ENCODE measurements at places on chromosomes 13 and 19.
A peak's percentile ranks its signal among the peaks of the same experiment; 100 is the strongest.

DNA sequence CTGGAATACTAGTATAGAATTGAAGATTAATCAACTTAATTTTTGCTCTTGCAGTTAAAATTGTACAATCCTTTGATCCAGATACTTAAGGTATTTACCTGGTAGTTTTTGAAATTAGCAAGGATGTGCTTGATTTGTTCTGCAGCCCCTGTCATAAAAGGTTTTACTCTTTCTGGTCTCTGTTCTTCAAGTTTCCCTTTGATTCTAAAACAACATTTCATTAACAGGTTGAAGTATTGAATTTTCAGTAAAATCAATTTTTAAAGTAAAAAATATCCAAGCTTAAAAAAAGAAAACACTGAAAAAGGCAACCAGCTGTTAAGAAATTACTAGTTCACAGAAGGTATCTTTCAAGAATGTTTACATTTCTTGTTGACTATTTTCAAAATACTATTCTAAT lies 1.6 kb downstream of the TPT1 start:
- DNase-seq = no peak

- no peak for DNase-seq
Measured at GRCh38 chr19:1646659-1647453, 5.6 kb downstream of the TCF3 start.

DNA sequence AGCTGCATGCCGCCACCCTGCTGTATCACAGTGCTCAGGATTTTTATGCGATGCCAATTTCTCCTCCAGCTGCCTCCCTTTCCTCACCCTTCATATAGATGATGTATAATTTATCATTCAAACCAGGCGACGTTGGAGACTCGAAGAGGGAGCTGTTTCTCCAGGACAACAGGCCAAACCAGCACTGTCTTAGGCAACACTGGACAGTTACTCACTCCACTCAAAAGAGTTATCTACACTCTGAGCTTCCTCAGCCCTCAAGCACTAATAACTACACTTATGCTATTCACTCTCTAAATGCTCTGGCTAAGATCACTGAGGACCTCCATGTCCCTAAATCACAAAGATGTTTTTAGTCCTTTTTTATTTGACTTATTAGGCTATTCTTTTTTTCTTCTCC lies 87.3 kb upstream of the RFC3 start:
- DNase-seq = no peak

DNA sequence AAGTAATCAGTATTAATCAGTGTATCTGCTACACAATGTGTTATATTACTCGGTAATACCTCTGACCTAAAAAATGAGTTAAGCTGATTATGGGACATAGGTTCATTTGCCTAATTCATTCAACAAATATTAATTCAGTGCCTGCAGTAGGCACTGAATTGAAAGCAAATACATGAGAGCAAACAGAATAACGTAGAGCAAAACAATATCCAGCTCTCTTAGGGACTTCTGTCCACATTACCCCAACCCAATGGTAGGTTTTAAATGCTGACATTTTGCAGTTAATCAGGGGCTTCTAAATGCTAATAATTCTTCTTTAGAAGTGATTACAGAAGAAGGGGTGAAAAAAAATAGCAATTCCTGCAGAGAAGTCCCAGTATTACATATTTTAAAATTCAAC lies 4.9 kb downstream of the RCBTB2 start:
- no peak for DNase-seq

GRCh38 chr19:47886010-47886559 lies at the start of gene SULT2A1:
Gene SULT2A1, minus strand, starts transcription at chr19:47886315. Its CDS starts 58 bp downstream, at chr19:47886257.
- no peak for DNase-seq

- DNase-seq = no peak
Measured at GRCh38 chr19:51786646-51787494, 8.1 kb upstream of the FPR3 start.

DNA sequence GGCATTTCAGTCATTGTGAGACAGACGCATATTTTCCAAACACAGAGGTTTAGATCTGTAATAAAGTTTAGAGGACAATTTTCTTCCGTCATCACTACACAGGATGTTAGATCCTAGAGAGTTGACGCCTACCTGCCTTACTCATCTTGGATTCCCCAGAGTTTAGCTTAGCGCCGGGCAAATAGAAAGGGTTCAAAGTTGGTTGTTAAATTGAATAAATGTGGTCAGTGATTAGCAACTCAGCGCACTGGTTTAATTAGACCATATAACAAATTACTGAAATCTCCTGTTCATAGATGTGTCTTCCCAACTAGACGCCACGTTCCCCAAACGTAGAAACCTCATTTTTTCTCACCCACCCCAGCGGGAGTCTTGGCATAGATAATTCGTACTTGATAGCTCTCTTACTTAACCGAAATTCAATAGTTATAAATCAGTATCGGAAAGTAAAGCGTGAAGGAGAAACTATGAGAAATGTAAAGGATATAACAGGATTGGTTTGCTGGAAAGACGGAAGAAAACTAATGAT lies 726 bp upstream of the UFM1 start:
- DNase-seq = no peak

DNA sequence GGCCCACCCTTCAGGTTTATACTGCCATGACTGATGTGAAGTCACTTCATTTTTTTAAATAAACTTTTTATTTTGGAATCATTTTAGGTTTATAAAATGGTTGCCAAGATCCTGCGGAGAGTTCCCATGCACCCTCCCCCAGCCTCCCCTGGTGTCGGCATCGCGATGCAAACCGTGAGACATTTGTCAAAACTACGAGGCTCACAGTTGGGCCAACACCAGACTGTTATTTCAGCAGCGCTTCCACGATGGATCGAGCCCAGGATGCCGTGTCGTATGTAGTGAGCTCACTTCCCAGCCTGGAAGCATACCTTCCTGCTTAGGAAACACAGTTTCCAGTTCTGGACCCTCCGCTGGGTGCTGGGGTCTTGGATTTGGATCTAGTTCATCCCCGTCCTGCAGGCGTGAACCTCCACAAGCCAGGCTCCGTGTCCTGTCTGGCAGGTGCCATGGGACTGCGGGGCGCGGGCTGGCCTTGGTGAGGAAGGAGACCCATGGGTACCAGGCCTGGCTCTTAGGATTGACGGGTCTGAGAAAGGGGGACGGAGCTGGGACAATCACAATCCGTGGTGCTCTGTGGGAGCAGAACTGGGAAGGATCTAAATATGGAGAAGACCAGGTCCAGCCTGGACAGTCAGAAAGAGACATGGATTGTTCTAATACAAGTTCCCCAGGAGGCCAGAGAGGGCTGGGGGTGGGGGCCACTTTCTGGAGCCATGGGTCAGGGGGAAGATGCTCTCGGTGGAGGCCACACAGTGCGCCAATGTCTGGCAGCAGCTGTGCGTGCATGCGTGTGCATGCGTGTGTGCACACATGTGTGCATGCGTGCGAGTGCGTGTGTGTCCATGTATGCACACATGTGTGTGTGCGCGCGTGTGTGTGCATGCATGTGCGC lies 2.4 kb upstream of the SBK2 start:
- DNase-seq = no peak

- DNase-seq = no peak
Measured at GRCh38 chr13:83311886-83312577, 570.2 kb downstream of the SLITRK1 start.

GRCh38 chr19:8206147-8207087 lies 2.8 kb upstream of the CERS4 start:
- DNase-seq = no peak

DNA sequence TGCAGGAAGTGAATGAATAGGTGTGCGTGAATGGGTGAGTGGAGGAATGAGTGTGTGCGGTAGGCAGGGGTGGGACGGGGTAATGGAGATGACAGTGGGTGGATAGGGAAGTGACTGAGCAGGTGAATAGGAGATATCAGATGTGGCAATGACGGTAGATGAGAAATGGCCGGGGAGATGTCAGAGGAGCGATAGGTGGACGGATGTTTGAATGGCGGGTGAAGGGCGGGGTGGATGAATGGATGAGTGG lies 1.5 kb downstream of the TTC9B start:
- no peak for DNase-seq

GRCh38 chr13:37878496-37878895 lies 8.9 kb upstream of the TRPC4 start:
- DNase-seq = no peak

- no peak for DNase-seq
Measured at GRCh38 chr13:28356561-28357021, 138.3 kb downstream of the FLT1 start.

DNA sequence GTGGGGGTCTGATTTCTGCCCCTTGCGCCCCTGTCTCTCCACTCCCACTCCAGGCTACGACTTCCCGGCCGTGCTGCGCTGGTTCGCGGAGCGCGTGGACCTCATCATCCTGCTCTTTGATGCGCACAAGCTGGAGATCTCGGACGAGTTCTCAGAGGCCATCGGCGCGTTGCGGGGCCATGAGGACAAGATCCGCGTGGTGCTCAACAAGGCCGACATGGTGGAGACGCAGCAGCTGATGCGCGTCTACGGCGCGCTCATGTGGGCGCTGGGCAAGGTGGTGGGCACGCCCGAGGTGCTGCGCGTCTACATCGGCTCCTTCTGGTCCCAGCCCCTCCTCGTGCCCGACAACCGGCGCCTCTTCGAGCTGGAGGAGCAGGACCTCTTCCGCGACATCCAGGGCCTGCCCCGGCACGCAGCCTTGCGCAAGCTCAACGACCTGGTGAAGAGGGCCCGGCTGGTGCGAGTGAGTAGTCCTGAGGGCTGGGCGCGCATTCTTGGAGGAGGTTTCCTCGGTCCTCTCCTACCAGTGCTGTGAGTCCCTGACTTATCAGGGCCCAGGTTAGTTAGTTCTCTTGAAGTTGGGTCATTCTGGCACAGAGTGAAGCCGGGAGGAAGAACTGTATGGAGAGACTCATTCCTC lies 12.7 kb downstream of the EHD2 start:
- DNase-seq = peak; percentile 6

GRCh38 chr19:33464010-33464732 lies 57.4 kb downstream of the PEPD start:
- no peak for DNase-seq

- DNase-seq = no peak
Measured at GRCh38 chr13:101150998-101151397, 265.3 kb downstream of the NALCN start.

DNA sequence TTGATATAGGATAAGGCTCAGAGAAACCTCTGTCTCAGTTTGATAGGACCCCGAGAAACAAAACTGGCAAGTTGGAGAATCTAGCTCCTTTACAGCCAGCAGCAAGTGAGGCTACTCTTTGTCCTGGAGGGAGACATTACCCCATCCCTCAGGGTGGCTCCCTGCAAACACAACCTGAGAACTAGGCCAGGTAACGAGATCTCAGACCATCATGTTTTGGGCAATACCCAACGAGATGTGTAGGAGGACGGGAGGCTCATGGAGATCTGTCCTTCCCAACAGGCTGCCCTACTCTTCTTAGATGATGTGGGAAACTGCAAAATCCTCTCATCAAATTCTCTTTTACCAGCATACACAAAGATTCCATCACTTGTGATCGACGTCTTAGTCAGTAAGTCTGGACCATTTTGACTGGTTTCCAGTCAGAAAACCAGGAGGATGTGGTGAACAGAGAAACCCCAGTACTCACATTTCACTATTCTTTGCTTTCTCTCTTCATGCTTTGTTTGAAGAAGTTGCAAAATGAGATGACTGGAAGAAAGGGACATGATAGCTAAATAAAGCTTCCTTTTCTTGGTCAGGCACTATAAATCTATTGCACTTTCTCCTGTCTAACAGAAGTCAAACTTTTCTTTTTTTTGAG lies 6.0 kb upstream of the CTU1 start:
- DNase-seq = no peak

- DNase-seq = no peak
Measured at GRCh38 chr13:29491248-29491647, 104.2 kb downstream of the SLC7A1 start.

- no peak for DNase-seq
Measured at GRCh38 chr13:70616847-70617246, 508.6 kb upstream of the KLHL1 start.

GRCh38 chr19:31960474-31960873 lies 384.9 kb upstream of the ZNF507 start:
- DNase-seq = no peak

DNA sequence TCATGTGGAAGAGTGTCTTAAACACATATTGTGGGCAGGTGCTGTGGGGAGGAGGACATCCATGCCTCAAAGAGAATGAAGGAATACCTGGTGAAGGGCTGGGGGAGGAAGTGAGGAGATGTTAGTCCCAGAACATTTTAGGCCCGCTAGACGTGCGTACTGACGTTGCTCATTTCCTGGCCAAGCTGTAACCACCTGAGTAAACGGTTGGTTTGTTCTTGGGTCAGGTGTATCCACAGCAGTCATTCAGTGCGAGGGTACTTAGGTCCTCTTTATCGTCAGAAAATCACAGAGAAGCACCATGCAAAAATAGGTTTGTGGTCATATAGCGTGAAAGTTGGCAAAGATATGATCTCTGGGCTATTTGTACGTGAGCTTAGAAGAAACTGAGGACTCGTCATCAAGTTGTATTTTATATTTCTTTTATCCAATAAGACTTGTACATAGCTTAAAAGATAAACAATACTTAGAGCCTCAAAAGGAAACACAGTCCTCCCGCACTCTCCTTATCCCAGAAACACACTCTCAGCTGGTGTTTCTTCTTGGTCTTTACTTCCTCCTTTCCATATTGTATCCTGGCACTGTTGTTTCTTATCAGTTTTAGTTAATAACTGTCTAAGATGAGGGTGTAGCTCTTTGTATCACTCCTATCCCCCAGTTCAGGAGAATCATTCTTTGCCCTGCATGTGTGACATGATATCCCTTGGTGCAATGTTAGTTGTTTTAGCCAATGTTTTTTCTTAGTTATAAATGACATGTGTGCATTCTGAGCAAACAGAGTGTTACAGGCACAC lies 52.0 kb downstream of the ARHGEF7 start:
- DNase-seq = no peak

GRCh38 chr19:32809254-32809653 lies 60.3 kb downstream of the SLC7A9 start:
- no peak for DNase-seq

DNA sequence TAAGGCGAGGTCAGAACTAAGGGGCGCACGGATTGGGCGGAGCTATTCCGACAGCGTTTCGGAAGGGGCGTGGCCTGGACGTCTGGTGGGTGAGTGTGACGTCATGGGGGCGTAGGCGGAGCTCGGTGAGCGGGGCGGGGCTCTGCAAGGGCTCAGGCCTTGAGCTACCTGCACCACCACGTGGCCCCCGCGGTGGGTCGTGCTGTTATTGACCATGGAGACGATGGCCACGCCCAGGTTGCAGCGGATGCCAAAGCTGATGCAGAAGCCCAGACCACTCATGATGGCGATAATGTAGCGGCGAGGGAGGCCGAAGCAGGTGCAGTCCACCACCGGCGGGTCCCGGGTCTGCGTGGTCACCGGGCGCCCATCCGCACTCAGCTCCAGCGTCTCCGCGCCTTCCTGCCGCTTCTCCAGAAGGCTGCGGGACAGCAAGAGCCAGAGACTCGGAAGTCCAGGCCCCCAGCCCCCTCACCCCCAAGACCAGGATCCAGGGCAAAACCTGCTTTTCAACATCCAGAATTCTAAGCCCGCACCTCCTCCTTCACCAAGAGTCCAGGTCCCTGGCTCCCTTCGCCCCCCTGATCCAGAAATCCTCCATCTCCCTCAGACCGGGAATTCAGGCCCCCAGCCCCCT lies 4.8 kb downstream of the SLC17A7 start:
- DNase-seq = peak; percentile 68

GRCh38 chr19:3440082-3440481 lies 40.2 kb downstream of the SMIM24 start:
- peak; percentile 81 for DNase-seq
